Osteoblast (primary cell): ENCODE measurements at places on chromosomes 2 and 18.

DNA sequence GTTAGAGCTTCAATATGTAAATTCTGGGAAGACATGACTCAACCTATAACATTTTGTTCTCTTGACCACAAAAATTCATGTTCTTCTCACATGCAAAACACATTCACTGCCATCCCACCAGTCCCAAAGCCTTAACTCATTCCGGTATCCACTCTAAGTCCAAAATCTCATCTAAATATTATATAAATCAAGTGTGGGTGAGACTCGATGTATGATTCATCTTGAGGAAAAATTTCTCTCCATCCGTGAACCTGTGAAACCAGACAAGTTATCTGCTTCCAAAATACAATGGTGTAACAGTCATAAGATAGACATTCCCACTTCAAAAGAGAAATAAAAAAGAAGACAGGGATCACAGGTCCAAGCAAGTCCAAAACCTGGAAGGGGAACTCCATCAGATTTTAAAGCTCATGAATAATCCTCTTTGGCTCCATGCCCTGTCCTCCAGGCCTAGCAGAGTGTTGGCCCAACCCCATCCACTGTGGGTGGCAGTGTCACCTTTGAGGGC is 101.3 kb downstream of the RAD51AP2 start:
- no peak overlapping the region for H3K4me3 ChIP-seq
- no peaks in the 10 kb centered on the region for H3K4me1 ChIP-seq
- H3K27ac ChIP-seq: peak overlapping the region; percentile 67
- DNase-seq: no peak
- no peaks in the 10 kb centered on the region for H3K27me3 ChIP-seq

DNA sequence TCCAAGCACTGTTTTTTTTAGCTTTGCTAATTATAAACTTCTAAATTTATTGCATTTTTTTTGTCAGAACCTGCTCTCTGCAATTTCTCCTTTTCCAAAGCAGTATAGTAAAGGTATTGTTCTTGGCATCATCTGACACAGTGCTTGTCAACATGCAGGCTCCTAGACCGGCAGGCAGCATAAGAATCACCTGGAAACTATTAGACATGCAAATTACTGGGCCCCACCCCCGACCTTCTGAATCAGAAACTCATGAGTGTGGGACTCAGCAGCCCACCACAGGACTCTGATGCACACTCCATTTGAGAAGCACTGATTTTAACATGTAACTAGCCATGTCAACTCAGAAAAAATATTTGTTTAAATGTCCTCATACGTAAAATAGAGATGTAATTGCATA is 551.1 kb upstream of the CELF4 start:
- H3K27ac ChIP-seq: no peak overlapping the region
- H3K4me3 ChIP-seq: no peak overlapping the region
- no peaks in the 10 kb centered on the region for H3K36me3 ChIP-seq
- no peaks in the 10 kb centered on the region for H3K4me1 ChIP-seq

DNA sequence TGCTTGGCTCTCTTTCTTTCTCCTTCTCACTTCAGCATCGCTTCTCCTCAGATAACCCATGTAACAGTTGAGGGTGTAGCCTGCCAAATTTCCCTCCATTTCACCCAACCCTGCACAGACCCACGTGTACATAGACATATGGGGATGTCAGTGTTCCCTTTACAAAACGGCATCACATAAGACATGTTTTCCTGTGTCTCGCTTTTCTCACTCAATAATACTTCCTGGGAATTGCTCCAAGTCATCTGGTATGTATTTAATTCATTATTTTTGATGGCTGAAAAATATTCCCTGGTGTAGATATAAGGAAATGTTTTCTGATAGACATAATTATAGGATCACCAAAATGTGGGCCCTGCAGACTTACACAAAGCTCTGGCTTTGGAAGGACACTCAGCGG is 176.8 kb downstream of the LOXHD1 start:
- H3K27ac ChIP-seq: no peak overlapping the region
- no peak for DNase-seq
- no peak overlapping the region for H3K4me3 ChIP-seq

- no peaks in the 10 kb centered on the region for H3K27me3 ChIP-seq
- no peaks in the 10 kb centered on the region for H3K36me3 ChIP-seq
- H3K4me1 ChIP-seq: no peaks in the 10 kb centered on the region
These were observed 995.6 kb upstream of the SLC39A10 start for GRCh38 chr2:194661431-194661830.

- no peak for DNase-seq
- no peak overlapping the region for H3K4me3 ChIP-seq
- H3K4me1 ChIP-seq: peaks cover 4% of the 10 kb centered on the region
- H3K27ac ChIP-seq: no peak overlapping the region
These were observed 7.0 kb downstream of the ITSN2 start for GRCh38 chr2:24353364-24353763.

DNA sequence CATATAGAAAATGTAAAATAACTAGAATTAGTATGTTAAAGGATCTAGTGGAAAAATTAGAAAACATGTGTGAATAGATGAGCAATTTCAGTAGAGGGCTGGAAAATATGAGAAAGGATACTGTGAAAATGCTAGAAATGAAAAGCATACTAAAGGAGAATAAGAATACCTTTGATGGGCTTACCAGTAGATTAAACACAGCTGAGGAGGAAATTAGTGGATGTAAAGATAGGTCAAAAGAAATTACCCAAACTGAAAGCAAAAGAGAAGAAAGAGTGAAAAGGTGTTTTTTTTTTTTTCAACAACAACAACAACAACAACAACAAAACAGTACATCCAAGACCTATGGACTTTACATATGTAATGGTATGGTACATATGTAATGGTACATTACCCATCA is 41.0 kb upstream of the CTIF start:
- no peak for DNase-seq
- H3K36me3 ChIP-seq: no peaks in the 10 kb centered on the region
- H3K4me1 ChIP-seq: peaks cover 10% of the 10 kb centered on the region
- no peak overlapping the region for H3K27ac ChIP-seq
- H3K4me3 ChIP-seq: no peak overlapping the region
- no peaks in the 10 kb centered on the region for H3K27me3 ChIP-seq

DNA sequence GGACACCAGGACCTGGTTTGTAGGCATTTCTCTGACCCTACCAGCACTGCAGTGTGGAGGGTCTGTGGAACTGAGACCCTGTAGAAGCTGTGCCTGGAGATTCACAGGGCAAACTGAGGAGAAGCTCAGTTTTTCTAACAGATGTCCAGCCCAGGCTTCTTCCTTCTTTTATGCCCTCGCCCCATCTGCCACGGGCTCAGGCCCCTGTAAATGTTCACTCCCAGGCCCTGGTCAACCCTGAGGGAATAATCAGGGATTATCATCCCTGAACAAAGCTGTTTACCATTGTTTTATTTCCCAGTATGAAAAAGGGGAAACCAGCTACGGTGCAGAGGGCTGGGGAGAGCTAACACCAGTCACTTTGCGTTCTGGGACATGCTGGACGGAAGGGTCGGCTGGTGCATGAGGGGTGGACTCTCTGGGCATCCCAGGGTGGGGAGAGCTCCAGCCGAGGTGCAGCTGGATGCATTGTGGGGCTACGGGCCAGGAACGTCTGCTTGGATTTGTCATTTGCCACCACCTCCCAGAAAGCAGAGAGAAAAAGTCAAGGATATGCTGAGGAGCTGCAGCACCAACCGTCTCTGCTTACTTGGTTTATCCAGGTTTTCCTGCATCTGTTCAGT is 183.8 kb downstream of the TFCP2L1 start:
- no peaks in the 10 kb centered on the region for H3K4me1 ChIP-seq
- H3K27me3 ChIP-seq: peaks cover 35% of the 10 kb centered on the region
- no peak overlapping the region for H3K4me3 ChIP-seq

DNA sequence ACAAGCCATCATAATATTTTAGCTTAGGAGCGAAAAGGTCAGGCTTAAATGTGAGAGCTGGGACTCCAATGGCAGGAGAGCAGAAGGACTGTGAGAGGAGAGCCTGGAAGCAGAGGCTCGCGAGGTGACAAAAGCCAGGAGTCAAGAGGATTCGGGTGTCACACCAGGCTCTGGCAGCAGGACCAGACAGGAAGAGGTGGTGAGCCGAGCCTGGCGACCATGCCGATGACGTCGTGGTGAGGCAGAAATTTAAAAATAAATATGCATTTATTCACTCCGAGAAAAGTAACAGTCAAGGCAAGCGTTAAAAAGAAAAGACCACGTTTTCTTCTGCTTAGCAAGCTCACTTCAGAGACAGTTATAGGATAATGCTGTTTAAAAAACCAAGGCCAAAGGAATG is 31.3 kb upstream of the ZNF236 start:
- H3K4me1 ChIP-seq: no peaks in the 10 kb centered on the region
- no peak overlapping the region for H3K27ac ChIP-seq
- H3K27me3 ChIP-seq: no peaks in the 10 kb centered on the region
- peak; percentile 79 for DNase-seq

- H3K4me3 ChIP-seq: no peak overlapping the region
- no peak overlapping the region for H3K27ac ChIP-seq
- H3K27me3 ChIP-seq: no peaks in the 10 kb centered on the region
- no peaks in the 10 kb centered on the region for H3K36me3 ChIP-seq
- DNase-seq: no peak
- no peaks in the 10 kb centered on the region for H3K4me1 ChIP-seq
These were observed 162.1 kb downstream of the KCNH7 start for GRCh38 chr2:162676515-162676914.

DNA sequence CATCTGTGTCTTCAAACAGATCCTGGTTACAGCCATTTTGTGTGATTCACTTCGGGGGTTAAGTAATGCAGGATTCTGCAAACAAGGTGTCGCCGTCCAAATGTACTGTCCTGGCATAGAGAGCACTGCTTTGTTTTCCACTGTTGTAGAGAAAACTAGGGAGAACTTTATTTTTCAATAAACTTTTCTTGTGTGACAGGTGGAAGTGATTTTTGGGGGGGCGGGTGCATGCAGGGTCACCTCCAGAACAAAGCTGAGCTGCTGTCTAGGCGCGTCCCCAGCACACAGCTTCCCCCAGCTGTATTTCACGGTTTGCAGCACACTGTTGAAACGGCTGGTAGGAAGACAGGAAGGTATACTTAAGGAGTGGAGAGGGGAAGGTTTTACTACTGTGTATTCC is 200.6 kb downstream of the MGAT5 start:
- H3K27ac ChIP-seq: no peak overlapping the region
- no peak overlapping the region for H3K4me3 ChIP-seq
- no peaks in the 10 kb centered on the region for H3K27me3 ChIP-seq
- no peaks in the 10 kb centered on the region for H3K4me1 ChIP-seq
- no peaks in the 10 kb centered on the region for H3K36me3 ChIP-seq
- DNase-seq: no peak

- no peak overlapping the region for H3K4me3 ChIP-seq
- no peaks in the 10 kb centered on the region for H3K36me3 ChIP-seq
- no peak for DNase-seq
- no peaks in the 10 kb centered on the region for H3K4me1 ChIP-seq
- no peak overlapping the region for H3K27ac ChIP-seq
- H3K27me3 ChIP-seq: no peaks in the 10 kb centered on the region
These were observed 60.5 kb upstream of the TFPI start for GRCh38 chr2:187614756-187615155.

DNA sequence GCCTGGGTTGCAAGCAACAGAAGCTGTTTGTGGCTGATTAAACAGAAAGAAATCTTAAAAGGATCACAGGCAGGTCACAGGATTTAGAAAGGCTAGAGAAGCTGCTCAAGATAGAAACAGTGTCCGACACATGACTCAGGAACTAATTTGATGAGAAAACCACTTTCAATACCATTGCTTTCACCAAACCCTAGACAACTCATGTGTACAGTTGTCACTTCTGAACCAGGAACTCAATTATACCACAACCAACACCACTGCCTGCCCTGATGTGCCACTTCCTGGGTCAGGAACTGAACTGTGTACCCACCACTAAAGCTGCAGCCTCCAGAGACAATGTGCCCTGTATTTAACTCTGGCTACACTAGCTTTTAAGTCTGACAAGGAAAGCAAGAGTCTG is 56.0 kb downstream of the TMEM247 start:
- no peak for DNase-seq
- no peaks in the 10 kb centered on the region for H3K27me3 ChIP-seq
- no peak overlapping the region for H3K27ac ChIP-seq

DNA sequence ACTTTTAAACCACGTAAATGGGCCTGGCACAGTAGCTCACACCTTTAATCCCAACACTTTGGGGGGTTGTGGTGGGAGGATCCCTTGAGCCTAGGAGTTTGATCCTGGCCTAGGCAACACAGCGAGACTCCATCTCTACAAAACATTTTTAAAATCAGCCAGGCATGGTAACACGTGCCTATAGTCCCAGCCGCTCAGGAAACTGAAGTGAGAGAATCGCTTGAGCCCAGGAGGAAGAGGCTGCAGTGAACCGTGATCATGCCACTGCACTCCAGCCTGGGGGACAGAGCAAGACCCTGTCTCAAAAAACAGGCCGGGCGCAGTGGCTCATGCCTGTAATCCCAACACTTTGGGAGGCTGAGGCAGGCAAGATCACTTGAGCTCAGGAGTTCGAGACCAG is 12.2 kb downstream of the ROCK1 start:
- no peak overlapping the region for H3K4me3 ChIP-seq
- DNase-seq: no peak
- H3K4me1 ChIP-seq: no peaks in the 10 kb centered on the region
- H3K27ac ChIP-seq: no peak overlapping the region

DNA sequence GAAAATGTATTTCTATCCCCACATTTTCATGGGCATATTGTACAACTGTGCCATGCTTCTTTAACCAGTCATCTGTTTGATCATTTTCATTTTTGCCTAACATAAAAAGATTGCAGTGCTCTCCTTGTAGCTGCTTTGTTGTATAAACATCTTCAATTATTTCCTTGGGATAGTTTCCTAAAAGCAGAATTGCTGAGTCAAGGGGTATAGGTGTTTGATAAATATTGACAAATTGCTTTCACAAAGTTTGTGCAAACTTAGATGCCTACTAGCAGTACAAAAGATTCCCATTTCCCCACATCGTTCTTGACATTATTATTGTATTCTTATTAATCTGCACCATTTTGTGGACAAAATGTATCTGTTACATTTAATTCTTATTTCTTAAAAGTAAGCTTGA is 479.6 kb downstream of the FBXO15 start:
- no peak overlapping the region for H3K4me3 ChIP-seq
- no peaks in the 10 kb centered on the region for H3K36me3 ChIP-seq
- no peak overlapping the region for H3K27ac ChIP-seq

DNA sequence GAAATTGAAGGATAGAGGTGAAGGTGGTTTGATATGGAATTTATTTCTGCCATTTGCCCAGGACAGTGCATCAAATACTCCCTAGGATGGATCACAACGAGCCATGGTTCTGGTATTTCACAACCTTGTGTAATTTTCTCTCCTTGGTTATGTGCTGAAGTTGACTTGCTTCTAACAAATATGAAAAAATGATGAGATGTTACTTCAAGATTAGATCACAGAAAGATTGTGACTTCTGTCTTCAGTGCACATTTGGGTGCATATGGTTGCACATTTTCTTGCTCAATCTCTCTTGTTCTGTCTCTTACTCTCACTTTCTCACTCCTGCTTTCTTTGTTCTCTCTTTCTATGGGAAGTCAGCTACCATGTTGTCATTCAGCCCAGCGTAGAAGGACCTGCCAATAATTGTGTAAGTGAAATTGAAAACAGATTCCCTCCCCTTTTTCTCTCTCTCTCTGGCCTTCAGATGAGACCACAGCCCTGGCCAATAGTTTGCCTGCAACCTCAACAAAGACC is 104.6 kb upstream of the RMDN2 start:
- no peak overlapping the region for H3K4me3 ChIP-seq
- DNase-seq: no peak
- no peaks in the 10 kb centered on the region for H3K27me3 ChIP-seq
- no peaks in the 10 kb centered on the region for H3K36me3 ChIP-seq

- H3K36me3 ChIP-seq: peaks cover 27% of the 10 kb centered on the region
- H3K27me3 ChIP-seq: no peaks in the 10 kb centered on the region
- peaks cover 3% of the 10 kb centered on the region for H3K4me1 ChIP-seq
- H3K27ac ChIP-seq: no peak overlapping the region
These were observed 38.9 kb downstream of the THAP4 start for GRCh38 chr2:241598061-241598460.
